Thoracic aorta (tissue), 2 donors: ENCODE measurements at places on chromosomes 16 and 17. TPM values are rescaled to one million over a fixed set of nuclear protein-coding genes. Genes with fewer than 3 reads are reported as not detected.

- no peak for DNase-seq
These were observed 60.4 kb upstream of the RPH3AL start for GRCh38 chr17:413016-413350.

MT3 gene
- not detected for total RNA-seq

WNT9B gene
- total RNA-seq = not detected

DNA sequence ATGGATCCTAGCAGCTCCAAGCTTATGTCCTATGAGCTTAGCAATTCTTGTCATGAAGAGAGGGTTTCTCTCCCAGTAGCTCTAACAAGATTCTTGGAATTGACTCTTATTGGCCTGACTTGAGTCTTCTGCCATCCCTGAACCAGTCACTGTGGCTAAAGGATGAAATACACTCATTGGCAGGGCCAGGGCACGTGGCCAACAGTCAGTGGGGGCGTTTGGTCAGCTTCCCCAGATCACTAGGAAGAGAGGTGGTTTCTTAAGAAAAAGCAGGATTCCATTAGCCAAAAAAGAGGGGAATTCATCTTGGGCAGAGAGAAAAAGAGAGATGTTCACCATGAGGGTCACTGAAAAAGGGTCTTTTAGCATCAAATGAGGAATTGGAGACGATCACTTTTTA, 363.2 kb downstream of the SNX29 start:
- no peak for DNase-seq

CHAD gene
- total RNA-seq = not detected
